Thymus (tissue), 14 donors: ENCODE measurements at places on chromosomes 5 and 9.

DNA sequence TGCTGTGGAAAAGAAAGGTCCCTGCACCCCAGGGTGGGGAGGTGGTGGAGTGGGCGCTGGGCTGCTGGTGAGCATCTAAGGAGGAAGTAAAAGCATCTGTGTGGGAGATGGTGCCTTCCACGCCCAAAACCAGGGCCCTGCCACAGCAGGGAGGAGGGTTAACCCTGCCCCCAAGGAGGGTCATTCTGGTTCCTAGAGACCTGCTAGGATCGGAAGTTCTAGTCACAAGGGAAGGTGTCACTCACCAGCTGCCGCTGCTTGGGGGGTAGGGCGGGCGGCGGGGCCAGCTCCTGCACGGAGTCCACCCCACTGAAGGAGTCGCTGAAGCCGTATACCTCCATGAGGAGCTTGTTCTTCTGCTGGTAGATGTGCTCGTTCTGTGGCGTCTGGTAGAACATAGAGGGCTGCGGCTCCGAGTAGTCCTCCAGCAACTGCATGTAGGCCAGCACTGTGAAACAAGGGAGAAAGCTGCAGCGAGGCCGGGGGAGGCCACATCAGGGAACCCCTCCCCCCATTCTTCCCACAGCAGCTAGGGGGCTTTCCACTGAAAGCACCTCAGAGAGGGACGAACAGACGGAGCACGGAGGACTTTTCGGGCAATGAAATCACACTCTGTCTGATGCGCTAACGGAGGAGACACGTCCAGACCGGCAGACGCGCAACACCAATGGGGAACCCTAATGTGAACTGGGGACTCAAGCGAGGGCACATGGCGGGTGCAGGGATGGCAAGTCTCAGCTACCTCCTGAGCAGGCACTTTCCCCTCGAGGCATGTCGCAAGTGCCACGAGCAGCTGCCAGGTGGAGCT, 76.4 kb downstream of the PRRT1B start:
- no peak for DNase-seq

GRCh38 chr5:113320273-113320780, 114.5 kb downstream of the TSSK1B start:
- DNase-seq = no peak

DNA sequence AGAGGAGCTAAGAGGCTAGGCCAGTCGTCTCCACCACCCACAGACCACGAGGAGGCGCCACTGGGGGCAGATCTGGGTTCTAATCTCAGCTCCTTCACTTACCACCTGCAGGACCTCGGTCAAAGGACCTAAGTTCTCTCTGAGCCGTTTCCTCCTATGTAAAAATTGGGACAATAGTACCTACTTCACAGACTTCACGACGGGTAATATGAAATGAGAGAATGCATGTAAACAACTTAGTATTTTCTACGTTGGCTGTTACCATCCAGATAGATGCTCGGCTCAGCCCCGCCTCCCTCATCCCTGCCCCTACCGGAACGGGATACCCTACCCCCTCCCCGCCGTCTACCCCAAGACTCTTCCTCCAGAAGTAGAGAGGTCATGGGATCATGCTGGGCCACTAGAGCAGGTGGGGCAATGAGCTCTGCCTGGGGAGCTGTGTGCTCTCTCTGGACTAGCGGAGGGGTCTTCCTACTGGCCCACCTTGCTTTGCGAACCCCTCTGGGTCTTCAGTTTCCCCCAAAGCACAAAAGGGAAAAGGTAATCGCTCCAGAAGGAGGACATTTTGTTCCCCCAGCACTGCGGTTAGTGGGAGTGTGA, 541 bp downstream of the GNPDA1 start:
- no peak for DNase-seq

GRCh38 chr5:1201327-1202025, at the start of gene SLC6A19:
Gene SLC6A19, plus strand, starts transcription at chr5:1201595. Its CDS starts 56 bp downstream, at chr5:1201651.
- DNase-seq = no peak

DNA sequence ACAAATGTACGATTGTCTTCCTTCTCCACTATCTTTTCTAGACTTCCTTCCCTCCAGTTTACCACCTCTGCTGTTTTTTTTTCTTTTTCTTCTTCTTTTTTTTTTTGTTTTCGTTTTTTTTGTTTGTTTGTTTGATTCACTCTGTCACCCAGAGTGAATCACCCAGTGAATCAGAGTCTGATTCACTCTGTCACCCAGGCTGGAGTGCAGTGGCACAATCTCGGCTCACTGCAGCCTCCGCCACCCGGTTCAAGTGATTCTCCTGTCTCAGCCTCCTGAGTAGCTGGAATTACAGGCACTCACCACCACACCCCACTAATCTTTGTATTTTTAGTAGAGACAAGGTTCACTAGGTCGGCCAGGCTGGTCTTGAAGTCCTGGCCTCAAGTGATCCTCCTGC, 375.7 kb downstream of the NTRK2 start:
- no peak for DNase-seq
